ENCODE measurements at places on chromosomes 7 and 10.
A peak's percentile ranks its signal among the peaks of the same experiment; 100 is the strongest.

- peak; percentile 23 for DNase-seq
These were observed 41.8 kb upstream of the HYCC1 start for GRCh38 chr7:23055582-23056178.

DNA sequence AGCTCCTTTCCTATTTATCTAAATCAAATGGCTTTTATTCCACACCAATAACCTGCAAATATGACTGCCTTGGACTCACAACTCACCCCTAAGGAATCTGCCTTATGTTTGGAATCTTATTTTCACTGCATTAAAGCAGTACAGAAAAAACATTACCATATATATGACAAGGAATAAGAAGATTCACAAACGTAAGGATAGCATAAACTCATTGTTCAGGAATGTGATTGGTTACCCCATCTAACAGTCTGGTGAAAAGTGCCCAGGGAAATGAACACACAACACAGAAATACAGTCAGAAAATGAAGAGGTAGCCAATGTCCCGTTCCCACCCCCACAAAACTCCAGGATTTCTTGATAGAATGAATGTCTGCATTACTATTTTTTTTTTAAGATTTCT lies 2.0 kb downstream of the PPP3CB start:
- DNase-seq: peak; percentile 26

- no peak for DNase-seq
These were observed 1038.3 kb downstream of the LRMDA start for GRCh38 chr10:76469675-76470074.

DNA sequence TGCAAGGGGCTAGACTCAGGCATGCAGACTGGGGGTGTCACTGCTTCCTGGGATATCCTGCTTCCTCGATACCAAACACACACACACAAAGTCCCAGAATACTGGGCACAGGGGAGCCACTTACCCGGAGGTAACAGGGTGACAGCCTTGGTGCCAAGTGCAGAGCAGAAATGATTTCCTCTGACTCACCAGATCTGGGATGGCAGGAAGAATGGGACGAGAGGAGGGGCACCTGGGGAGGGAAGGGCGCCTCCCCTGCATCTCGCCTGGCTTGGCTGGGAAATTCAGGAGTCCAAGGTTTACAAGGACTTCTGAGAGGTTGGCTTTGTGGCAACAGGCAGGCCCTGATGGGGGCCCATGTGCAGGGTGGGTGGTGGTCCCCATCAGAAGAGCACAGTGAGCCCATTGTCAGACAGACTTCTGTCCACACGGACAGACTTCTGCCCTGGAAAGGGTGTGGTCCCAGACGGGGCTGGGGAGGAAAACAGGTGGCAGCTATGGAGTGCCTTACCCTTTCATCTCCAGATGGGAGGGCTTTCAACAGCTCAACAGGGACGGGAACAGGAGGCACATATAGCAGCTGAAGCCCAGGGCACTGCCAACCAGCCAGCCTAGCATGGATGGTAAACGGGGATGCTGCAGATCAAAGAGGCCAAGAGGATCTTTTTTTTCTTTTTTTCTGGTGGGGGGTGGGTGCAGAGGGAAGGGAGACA lies 9.7 kb upstream of the CCL24 start:
- DNase-seq: no peak

GRCh38 chr7:122362473-122362872 lies 57.9 kb upstream of the FEZF1 start:
- DNase-seq: no peak

- peak; percentile 35 for DNase-seq
These were observed 112.3 kb downstream of the JCAD start for GRCh38 chr10:29946953-29947700.

DNA sequence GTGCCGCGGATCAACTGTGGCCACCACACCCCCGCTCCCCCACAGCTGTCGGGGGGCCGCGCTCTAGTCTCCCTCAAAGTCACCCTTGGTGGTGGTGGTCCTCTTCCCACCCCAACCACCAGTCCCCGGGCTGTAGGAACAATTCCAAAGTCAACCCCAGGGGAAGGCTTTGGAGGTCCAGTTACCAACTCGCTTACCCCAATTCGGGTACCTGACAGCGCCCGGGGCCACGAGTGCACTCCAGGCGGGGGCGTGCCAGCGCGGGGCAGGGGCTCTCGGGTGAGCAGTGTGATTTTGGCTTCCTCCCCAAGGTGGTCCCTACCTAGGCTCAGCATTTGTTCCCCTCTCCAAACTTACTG lies 584 bp upstream of the ZMIZ1 start:
- no peak for DNase-seq

DNA sequence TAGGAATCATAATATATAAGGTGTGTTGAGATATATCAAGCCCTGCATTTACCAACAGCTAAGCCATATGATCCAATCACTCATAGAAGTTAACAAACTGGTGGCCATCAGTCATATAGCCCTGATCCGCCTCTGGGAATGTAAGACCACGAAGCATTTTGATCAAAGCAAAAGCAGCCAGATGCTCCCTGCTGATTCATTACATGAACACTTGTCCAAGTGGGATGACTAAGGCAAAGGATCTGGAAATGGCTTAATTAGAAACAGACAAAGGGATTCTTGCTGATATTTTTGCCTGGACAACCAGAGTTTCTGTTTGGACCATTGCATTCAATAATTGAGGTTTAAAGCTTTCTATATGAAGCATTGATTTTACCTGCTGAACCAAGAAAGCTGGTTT lies 535.5 kb downstream of the GPAM start:
- DNase-seq: no peak

- DNase-seq: no peak
These were observed 14.6 kb downstream of the PPIF start for GRCh38 chr10:79361726-79362397.

DNA sequence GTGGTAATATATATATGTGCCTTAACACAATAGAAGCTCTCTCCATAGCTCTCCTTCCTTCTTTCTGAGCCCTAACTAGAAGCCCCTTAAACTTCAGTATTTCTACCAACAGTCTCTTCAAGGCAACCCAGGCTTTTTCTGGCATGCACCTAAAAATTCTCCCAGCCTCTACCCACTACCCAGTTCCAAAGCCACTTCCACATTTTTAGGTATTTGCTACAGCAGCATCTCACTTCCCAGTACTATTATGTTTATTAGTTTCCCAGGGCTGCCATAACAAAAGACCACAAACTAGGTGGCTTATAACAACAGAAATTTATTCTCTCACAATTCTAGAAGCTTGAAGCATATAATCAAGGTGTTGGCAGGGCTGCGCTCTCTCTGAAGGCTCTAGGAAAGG lies 15.7 kb upstream of the TNKS2 start:
- no peak for DNase-seq

GRCh38 chr10:947051-947450 lies 15.5 kb upstream of the LARP4B start:
- no peak for DNase-seq

DNA sequence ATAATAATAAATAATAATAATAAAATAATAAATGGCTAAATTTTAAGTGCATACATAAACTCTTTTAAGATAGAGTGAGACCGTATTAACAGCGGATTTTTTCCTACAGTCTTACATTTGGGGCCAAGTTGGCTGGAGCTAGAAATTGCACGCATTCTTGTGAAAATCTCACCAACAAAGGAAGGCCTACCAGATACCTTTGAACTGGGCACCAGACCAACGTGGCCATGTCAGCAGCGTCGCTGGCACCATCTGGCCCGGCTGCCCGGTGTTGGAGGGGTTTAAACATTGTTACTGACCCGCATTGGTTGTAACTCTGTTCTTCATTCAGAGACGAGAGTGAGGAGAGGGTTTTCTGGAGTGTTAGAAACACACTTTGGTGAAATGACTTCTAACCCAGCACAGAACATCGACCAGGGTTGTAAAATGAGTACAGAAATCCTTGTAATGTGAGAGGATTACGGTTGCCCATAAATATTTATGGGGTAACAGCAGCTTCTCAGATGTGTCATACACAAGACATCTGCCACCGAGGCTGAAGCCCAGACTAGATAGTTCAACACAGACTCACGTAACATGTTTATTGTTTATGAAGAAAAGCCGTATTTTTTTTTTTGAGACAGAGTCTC lies 34.6 kb upstream of the UNCX start:
- no peak for DNase-seq

DNA sequence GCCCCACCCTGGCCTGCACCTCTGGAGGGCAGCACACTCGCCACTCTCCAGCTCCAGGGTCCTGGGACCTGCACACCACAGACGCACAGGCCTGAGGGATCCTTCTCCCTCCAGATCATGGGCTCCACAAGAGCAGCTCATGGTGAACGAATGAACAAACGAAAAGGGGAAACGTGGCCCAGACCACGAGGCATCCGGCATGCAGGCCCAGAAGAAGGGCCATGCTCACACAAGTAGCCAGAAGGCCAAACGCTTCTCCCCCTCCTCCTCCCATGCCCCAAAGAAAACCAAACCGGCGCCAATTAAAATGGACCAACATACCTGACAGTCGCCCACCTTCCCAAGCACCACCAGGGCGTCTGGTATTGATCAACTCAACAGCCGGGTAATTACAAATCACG lies 30.4 kb downstream of the MAD1L1 start:
- DNase-seq: no peak
